Stimulated activated CD4-positive, alpha-beta T cell treated with anti-CD3 and anti-CD28 coated beads, TNF-alpha, amount 100 ng/mL, for 1 hour (primary cell): ENCODE measurements at places on chromosomes 2 and 18.

- no peak for DNase-seq
These were observed 1.1 kb upstream of the NEDD4L start for GRCh38 chr18:58042826-58043490.

- DNase-seq, result no peak
These were observed 87.4 kb upstream of the AGAP1 start for GRCh38 chr2:235406430-235406829.

DNA sequence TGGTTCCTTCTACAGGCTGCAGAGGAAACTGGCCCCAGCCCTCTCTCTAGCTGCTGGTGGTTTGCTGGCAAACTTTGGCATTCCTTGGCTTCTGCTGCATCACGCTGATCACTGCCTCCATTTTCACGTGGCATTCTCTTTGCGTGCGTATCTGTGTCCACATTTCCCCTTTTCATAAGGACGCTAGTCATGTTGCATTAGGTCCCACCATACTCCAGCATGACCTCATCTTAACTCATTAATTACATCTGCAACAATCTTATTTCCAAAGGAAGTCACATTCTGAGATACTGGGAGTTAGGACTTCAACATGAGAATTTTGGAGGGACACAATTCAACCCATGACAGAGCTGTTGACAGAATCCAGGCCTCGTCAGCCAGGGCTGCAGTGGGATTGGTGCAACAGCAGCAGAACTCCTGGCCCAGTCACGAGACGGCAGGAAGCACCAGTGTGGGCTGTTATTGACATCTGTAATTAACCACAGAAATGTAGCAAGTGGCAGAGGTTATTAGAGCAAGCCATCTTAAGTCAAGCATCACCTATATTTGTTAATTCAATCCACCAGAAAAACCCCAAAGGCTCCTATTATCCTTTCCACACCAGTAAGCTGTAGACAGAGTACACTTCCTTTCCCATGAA is 132.4 kb downstream of the TMEM163 start:
- DNase-seq, result no peak

- no peak for DNase-seq
These were observed 28.6 kb downstream of the TGFA start for GRCh38 chr2:70525032-70525431.

DNA sequence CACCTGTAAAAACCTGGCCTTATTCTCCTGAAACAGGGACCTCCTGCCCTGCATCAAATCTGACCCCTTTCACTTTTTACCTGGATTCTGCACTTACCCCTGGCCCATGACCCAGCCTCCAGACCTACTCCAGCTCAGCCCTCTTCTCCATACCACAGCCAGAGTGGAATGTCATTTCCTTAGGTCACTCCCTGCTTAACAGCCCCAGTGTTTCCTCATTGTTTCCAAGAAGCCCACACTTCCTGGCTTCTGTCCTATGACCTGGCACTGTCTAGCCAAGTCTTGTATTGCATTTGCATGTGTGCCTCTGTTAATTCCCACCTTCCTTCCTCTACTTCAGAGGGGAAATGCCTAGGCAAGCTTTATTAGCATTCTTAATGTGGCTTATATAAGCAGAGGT is 51.4 kb upstream of the TRIB2 start:
- DNase-seq, result no peak

- no peak for DNase-seq
These were observed 228.3 kb downstream of the SEPTIN10 start for GRCh38 chr2:109385506-109385905.

GRCh38 chr2:133045787-133046186 is 375.8 kb upstream of the LYPD1 start:
- no peak for DNase-seq

- DNase-seq, result no peak
These were observed 141.5 kb upstream of the SLC39A10 start for GRCh38 chr2:195515551-195515950.

- DNase-seq, result no peak
These were observed 445 bp downstream of the MLPH start for GRCh38 chr2:237487496-237487895.

DNA sequence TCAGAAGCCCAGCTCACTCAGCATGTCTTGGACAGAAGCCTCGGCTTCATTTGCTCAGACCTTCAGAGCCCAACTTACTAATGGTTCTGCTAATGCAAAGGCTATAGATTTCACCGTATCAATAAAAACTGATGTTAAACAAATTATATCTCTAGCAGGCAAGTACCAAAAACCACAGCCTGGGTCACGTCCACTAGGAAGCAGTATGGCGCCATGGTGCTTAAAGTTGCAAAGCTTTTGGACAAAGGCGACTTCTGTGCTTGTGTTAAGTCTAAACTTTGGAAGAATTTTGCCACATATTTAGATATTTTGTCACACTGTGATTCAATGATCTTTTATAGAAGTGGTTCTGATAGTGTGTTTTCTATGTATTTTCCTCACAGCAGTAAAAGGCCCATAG is 276.8 kb upstream of the PARD3B start:
- DNase-seq, result no peak

GRCh38 chr2:236254674-236255073 is 9.5 kb downstream of the ASB18 start:
- DNase-seq, result no peak

- no peak for DNase-seq
These were observed 268.0 kb upstream of the LRATD1 start for GRCh38 chr2:14364471-14364870.

DNA sequence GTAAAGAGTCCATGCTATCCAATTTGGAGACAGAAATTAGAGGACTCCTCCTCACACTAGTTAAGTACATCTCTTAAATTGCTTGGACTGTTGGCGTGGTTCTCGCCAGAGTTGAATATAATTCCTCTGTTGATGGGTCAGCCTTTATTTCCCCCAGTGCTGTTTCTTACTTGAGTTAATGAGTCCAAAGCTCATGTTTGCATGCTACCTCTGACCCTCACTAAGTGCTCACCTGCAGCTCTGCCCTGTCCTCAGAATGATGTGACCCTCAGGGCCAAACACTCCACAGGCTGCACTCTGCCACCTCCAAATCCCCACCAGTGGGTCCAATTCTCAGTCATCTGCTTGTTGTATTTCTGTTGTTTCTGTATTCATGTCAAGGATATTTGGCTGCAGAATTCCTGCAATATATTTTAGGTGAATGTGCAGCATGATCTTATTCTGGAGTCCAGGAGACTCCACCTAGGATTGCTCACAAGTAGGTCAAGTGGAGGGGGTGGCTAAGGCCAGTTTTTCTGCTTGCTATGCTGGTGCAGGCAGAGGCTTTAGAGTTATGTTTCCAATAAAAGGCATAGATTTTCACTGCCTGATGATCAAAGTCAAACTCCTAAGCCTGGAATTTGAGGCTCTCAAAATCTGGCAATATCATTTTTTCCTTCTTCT is 37.8 kb downstream of the RDH14 start:
- DNase-seq, result no peak

DNA sequence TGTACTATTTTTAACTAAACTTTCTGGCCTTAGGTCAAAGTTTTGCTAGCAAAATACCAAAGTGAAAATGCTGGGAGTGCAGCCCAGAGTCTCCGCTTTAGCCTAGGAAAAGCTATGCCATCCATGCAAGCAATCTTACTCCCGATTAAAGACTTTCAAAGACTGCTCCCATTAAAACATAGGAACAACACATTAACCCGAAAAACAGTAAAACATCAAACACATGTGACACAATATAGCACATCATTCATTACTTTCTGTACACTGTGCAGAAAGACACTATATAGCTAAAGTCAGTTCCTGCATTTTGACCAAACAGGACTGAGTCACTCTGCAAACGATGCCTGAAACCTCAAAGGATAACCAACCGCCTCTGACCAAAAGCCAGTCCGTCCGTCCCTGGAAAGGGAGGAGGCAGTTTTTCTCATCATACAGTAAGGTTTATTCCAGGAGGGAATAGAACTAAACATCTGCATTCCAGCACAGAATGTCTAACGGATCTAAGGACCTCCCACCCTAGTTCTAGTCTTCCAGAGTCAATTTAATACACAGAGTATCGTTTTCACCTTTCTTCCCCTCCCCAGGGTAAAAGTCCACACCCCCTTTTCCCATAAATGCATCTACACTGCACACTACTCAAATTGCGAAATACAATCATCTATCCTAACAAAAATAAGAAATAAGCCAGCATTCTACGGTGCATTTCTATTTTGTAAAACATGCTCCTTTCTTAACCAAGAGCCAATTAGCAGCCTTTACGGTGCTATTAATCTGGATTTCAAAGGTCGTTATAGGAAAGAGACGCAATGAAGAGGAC is 1.7 kb downstream of the ROCK2 start:
- no peak for DNase-seq

GRCh38 chr18:41244591-41245037 is 710.4 kb upstream of the PIK3C3 start:
- no peak for DNase-seq

DNA sequence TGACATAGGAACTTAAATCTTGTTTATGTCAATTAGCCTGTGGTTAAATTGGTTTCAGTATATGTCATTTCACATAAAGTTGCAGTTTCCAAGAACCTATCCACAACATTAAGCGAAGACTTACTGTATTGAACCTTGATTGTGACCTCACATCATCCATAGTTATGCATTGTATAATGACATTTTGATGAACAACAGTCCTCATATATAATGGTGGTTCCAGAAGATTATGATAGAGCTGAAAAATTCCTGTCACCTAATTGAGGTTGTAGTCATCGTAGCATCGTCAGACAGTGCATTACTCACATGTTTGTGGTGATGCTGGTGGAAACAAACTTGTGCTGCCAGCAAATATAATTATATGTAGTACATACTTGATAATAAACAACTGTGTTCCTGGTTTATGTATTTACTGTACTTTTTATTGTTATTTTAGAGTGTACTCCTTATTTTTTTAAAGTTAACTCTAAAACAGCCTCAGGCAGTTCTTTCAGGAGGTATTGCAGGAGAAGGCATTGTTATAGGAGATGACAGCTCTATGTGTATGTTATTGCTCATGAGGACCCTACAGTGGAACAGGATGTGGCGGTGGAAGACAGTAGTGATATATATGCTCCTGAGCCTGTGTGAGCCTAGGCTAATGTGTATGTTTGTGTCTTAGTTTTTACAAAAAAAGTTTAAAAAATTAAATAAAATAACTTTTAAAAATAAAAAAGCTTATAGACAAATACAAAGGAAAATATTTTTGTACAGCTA is 56.6 kb downstream of the UBE2E3 start:
- DNase-seq, result no peak

- no peak for DNase-seq
These were observed 8.8 kb upstream of the ITGB6 start for GRCh38 chr2:160208655-160209515.

GRCh38 chr2:128537646-128538045 is 219.0 kb upstream of the HS6ST1 start:
- DNase-seq, result no peak

GRCh38 chr2:197571627-197572271 is 55.9 kb downstream of the MOB4 start:
- DNase-seq, result no peak

GRCh38 chr2:70498054-70498453 is 55.6 kb downstream of the TGFA start:
- no peak for DNase-seq

GRCh38 chr2:34705551-34706247 is 1106.6 kb upstream of the FAM98A start:
- DNase-seq, result no peak

DNA sequence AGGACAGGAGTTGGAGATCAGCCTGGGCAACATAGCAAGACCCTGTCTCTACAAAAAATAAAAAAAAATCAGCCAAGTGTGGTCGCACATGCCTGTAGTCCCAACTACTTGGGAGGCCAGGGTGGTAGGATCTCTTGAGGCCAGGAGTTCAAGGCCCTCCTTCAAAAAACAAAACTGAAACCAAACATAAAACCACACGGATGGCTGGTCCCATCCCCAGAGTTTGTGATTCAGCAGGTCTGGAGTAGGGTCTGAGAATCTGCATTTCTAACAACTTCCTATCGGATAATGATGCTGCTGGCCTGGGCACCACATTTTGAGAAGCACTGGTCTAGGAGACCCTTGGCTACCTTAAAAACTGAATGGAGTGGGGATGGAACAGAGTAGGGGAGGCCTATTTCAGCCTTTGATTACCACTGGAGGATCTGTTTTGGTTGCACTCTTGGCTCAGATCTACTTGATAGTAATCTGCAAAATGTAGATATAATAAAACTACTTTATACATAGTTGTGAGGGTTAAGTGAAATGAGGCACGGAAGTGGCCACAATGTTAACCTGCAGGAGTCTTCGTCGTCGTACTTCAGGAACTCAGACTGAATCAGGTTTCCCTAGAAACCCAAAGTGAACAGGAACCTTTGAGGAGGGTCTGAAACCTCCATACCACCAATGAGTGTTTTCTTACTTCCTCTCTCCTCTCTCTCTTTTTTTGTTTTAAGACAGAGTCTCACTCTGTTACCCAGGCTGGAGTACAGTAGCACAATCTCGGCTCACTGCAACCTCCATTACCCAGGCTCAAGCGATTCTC is 25.5 kb upstream of the NFE2L2 start:
- no peak for DNase-seq

DNA sequence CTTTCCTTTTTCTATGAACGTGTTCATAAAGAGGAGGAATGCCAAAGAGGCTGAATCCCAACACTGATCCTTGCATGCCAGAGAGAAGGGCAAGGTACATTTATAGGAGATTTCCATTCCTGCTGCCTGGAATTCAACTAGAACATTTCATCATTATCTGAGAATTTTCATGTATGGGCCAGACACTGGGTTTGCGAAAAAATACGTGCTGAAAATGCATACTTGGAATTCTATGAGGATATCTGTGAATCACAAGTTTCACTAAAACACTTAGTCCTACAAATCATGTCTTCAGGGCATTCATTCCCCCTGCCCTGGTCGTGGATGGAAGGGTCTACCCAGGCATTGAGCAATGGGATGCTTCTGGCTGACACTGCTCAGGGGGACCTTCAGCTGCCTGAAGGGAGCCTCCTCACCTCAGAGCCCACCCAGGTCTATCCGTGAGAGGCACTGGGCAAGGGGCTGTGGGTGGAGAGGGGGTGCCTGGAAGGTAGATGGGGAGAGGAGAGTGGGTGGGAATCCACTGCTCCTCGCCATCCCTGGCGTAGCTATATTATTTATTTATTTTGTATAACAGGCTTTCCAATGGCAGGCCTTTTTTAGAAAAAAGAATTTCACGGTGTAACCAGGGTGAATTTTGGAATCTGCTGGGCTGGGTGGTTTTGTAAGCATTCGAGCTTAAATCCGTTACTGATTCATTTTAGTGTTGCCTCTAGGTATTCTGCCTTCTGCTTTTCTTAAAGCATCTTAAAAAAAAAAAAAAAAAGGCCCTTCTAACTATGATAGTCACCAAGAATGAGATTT is 560.6 kb upstream of the ID2 start:
- DNase-seq, result no peak

GRCh38 chr2:129864719-129865118 is 114.7 kb upstream of the RAB6C start:
- no peak for DNase-seq

DNA sequence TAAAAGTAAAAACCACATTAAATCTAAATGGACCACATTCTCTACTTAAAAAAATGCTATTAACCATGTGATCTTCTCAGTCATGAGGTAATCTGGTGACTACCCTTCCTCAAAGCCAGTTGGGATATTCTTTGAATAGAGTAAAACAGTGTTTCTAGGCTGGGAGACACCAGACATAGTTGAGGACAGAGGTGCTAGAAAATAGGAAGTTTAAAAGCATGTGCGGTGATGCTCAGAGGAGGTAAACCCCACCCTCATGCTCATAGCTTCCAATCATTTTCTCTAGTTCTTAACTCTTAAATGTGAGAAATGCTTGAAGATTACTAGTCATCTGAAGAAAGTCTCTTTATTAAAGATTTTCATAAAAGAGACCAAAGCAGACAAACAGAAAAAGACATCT is 30.7 kb upstream of the ELAC1 start:
- no peak for DNase-seq
